Activated naive CD4-positive, alpha-beta T cell treated with anti-CD3 and anti-CD28 coated beads, Interleukin-2, amount 50 U/mL, for 16 hours (primary cell): ENCODE measurements at places on chromosomes 7 and 10.

GRCh38 chr7:127322832-127323493, 69.5 kb downstream of the ZNF800 start:
- DNase-seq, result no peak

- DNase-seq, result peak; percentile 35
These were observed 788 bp downstream of the AKAP9 start for GRCh38 chr7:91941450-91941849.

- DNase-seq, result no peak
These were observed 113.2 kb upstream of the INHBA start for GRCh38 chr7:41816111-41816510.

DNA sequence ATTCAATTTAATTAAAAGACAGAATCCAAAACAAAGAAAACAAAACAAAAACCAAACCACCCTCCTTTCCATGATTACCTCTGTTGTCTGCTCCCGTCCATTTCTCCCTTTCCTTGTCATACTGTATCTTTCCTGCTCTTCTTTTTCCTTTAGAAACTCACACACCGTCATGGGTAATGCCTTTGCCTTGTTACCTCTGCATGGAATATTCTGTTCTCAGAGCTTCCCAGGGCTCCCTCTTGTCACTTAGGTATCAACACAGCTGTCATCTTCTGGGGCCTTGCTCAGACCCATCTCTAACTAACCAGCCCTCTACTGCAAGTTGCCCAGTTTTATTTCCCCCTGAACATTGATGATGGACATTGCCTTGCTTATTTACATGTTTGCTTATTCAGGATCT, 30.2 kb upstream of the GIMAP8 start:
- DNase-seq, result no peak

DNA sequence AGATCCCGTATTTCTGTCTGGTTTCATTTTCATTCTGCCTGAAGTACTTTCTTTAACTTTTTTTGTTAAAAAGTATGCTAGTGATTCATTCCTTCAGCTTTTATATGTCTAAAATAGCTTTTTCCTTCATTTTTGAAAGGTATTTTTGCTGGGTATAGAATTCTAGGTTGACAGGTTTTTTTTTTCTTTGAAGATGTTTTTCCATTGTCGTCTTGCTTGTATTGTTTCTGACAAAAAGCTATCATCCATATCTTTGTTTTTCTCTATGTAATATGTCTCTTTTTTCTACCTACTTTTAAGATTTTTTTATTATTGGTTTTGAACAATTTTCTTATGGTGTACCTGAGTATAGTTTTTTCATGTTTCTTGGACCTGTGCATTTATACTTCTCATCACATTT, 8.2 kb downstream of the CUTC start:
- no peak for DNase-seq

GRCh38 chr7:154568346-154568745, 434.6 kb downstream of the PAXIP1 start:
- no peak for DNase-seq

GRCh38 chr10:7043055-7043653, 367.7 kb downstream of the SFMBT2 start:
- DNase-seq, result no peak

- no peak for DNase-seq
These were observed 49.9 kb downstream of the ZRANB1 start for GRCh38 chr10:124991835-124992234.

DNA sequence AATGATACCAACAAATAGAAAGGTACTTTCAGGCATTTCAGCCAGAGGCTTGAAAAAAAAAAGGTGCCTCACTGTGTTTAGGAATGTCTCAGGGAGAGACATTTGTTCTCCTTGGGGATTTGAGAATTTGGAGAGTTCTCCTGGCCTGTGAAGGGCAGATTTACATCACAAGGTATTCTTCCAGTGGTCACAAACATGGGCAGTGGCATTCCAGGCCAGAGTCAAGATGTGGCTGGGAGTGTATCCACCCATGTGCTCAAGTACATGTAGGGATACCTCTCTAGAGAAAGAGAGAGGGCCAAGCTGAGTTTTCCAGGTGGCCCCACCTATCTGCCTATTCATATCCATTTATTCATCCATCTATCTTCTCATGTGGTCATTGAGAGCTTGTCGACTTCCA, 253.8 kb downstream of the LRMDA start:
- no peak for DNase-seq

- DNase-seq, result no peak
These were observed 52.7 kb downstream of the MET start for GRCh38 chr7:116724560-116725231.

DNA sequence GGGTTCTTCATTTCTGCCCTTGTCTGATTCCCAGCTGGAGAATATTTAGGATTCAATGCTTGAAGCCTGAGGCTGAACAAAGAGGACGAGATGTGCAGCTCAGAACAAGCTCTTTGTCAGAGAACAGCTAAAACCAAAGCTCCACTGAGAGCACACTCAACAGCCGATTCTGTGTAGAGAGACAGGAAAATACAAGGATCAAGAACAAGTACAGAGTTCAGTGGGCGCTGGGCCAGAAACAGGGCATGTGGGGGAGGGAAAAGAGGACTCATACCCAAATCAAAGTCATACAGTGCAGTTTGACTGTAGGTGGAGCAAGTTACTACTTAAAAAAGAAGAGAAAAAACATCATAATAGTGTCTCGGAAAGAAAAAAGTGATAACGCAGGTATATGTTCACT, at the start of gene AGMO:
Gene AGMO, minus strand, starts transcription at position 181 of the 400 bp plus-strand sequence.
- no peak for DNase-seq

DNA sequence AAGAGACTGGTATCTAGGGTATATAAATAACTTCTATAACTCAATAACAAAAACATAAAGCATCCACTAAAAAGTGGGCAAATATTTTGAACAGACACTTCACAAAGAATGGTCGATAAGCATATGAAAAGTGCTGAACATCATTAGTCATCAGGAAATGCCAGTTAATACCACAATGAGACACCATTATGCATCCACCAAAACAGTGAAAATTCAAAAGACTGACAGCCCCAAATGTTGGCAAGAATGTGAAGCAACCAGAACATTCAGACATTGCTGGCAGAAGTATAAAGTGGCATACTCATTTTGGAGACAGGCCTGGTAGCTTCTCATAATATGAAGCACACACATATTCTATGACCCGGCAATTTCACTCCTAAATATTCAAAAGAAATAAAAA, 26.5 kb upstream of the GSAP start:
- no peak for DNase-seq

- no peak for DNase-seq
These were observed 81.9 kb upstream of the DYNC1I1 start for GRCh38 chr7:95690367-95690947.

- DNase-seq, result no peak
These were observed 3.2 kb downstream of the NDST2 start for GRCh38 chr10:73808021-73808815.

DNA sequence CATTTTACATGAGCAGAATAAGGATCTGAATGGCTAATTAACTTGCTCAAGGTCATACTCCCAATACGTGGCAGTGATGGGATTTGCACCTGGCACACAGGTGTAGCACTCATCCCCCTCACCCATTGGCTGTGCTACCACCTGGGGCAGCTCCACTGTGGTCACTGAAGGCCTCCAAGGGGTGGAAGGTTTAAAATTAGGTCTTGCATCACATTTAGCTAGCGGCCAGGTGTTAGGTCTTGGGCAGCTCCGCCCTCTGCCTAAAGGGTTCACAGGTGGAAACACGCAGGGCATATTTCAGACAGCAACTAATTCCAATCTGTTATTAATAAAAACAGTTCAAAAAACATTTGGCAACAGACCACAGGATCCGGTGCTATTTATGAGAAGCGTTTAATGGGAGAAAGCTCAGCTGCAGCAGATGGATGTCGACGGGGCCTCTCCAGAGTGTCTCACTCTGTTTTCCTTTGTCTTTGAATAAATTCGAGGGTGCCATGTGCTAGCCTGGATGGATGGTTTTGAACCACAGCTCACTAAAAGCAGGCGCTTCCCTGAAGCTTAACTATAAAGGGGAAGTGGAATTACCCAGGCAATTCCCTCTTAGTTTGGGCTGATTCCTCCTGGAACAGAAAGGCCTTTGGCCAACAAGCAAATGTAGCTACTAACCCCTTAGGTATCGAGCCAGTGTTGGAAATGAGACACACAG, 1017.6 kb downstream of the TYW1 start:
- DNase-seq, result no peak

GRCh38 chr7:41912426-41912825, 209.5 kb upstream of the INHBA start:
- DNase-seq, result no peak

DNA sequence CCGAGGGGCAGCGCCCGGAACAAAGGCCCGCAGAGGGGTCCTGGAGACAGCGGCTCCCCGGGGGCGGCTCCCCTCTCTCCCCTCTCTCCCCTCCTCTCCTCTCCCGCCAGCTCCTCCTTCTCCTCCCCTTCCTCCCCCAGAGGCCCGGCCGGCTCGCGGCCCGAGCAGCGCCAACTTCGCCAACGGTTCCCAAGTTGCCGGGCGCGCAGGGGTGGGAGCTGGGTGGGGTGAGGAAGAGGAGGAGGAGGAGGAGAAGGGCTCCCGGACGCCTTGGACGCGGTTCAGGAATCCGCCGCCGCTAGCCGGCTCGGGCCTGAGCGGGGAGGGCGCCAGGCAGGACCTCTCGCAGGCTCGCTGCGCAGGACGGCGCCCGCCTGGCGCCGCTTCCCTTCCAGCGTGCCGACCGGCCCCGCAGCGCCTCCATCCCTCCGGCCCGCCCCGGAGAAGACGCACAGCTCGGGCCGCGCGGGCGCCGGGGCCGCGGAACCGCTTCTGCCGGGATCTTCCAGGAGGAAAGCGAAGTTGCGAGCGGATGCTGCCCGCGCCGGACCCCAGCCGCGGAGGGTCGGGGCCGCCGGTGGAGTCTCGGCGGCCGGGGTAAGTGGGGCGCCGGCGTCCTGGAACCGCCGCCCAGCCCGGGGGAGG, at the start of gene CHST3:
Gene CHST3, plus strand, starts transcription at position 298 of the 645 bp plus-strand sequence. CDS start 41,448 bp downstream, outside the sequence.
- DNase-seq, result no peak

- DNase-seq, result no peak
These were observed 65.1 kb upstream of the EBF3 start for GRCh38 chr10:130029209-130029608.

- no peak for DNase-seq
These were observed 241.3 kb upstream of the SLC26A5 start for GRCh38 chr7:103687272-103687671.

- DNase-seq, result no peak
These were observed 148.4 kb downstream of the PLXDC2 start for GRCh38 chr10:19964625-19965024.

DNA sequence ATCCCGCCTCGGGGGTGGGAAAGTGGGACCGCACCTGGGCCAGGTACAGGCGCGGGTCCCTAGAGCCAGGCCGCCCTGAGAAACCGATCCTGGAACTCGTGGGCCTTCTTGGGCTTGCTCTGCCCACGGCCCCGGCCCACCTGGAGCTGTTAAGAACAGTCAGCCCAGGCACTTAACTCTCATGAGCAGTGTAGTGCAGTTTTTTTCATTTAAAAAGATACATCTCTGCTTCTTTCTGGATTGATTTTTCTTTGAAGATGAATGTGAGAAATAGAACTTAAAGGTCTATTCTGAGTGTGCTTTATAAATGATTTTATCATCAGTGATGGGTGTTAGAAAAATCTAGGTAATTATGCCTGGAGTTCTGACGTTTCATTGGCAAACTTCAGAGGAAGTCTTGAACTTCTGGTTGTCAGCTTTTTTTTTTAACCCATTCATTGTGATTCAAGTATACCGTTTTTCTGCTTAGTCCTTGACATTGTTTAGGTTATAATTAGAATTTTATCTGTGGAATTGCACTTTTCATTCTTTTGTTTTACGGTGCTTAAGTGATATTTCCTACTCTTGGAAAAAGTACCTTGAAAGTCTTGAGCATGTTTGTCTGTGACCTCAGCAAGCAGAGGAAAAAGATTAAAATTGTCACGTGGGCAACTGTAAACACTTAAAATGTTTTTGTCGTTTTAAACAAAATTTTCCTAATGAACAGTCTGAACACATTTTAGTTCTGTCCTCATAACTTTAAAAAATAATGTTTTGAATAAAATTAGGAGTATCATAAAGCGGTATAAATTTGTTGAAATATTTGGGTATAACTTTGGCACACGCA, 906 bp downstream of the CDK1 start:
- DNase-seq, result no peak

GRCh38 chr7:22094413-22095342, 149.0 kb upstream of the CDCA7L start:
- DNase-seq, result no peak

- DNase-seq, result no peak
These were observed 42.6 kb upstream of the CXCL12 start for GRCh38 chr10:44427479-44427878.

- no peak for DNase-seq
These were observed 518.8 kb downstream of the PTPRN2 start for GRCh38 chr7:158068853-158069252.

GRCh38 chr7:1961701-1962276, 271.0 kb downstream of the MAD1L1 start:
- DNase-seq, result peak; percentile 60

DNA sequence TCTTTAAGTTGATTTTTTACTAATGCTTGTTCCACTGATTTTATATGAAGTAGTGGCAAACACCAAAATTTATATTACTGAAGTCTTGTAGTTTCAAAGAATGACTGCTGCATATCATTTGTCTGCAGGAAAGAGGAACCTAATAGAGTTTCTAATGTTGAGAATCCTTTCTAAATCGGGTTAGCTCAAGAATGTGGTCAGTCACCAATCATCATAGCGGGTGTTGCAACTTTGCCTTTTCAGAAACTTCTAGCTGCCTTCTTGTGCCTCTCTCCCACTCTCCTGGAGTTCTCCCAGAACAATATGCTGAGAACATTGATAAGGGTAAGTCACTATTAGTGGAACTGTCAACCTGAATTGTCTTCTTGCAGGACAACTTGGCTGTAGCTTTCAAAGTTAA, 524.8 kb upstream of the SORCS1 start:
- no peak for DNase-seq

GRCh38 chr10:117936566-117936965, 110.2 kb downstream of the RAB11FIP2 start:
- no peak for DNase-seq

DNA sequence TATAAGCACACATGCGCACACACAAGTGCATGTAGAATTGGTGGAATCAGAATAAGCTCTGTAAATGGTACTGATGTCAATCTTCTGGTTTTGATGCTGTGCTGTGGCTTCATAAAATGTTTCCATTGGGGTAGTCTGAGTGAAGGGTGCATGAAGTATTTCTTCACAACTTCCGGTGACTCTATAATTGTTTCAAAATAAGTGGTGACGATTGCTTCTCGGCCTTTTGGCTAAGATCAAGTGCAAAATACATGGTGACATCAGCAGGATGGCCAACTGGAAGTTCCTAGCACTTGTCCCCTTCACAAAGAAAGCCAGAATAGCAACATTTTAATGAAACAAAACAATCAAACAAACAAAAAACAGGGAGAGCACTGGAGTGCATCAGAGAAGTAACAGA, 41.6 kb upstream of the CAMK2B start:
- DNase-seq, result no peak

DNA sequence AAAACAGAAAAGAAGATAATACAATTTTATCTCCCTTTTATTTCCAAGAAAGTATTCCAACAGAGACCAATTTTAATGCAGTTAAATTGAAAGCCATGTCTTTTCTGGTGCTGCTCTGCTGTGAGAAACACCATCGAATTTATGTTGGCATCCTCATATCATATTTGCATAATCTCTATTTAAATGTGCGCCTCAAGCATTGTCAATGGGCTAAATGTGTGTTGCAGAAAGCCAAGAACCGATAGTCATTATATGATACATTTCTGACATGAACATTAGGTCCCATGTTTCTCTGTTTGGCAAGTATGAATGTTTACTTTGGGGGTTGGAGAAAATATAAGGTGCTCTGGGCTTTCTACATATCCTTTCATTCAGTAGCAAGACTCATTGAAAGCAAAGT, 1023.5 kb upstream of the CELF2 start:
- no peak for DNase-seq
